Progenitor cell of endocrine pancreas (in vitro differentiated cells): ENCODE measurements at places on chromosomes 4 and X. TPM values are rescaled to one million over a fixed set of nuclear protein-coding genes. Genes with fewer than 3 reads are reported as not detected.

DNA sequence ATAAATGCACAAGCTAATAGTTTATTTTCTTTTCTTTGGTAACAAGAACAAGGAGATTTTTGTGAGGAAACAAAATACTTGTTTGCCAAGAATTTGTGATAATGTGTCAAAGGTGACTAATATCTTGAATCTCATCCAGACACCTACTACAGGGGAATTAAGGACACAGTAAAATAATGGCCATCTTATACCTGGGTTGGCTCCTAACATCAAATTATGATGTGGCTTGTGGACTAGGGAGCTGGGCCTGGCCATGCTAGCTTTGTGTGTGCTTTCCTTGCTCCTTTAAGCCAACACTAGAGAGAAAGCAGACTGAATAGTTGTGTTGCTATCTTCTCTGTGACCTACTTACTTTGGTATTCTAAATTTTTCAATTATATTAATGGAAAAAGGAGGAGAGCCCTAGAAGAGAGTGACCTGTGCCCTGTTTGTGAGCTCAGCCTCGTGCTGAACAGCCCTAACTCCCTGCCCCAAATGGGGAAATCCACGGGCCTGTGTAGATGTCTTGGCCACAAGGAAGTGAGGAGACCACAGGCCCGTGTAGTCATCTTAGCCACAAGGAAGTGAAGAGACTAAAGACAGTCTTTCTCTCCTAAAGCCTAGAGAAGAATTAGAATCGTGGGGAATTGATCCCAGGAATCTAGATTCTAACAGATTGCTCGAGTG lies 23.3 kb downstream of the ARHGAP24 start:
- H3K4me1 ChIP-seq, result no peaks in the 10 kb centered on the region
- no peak overlapping the region for H3K27ac ChIP-seq
- H3K36me3 ChIP-seq, result no peaks in the 10 kb centered on the region
- no peak overlapping the region for H3K4me3 ChIP-seq
- H3K27me3 ChIP-seq, result no peaks in the 10 kb centered on the region

DNA sequence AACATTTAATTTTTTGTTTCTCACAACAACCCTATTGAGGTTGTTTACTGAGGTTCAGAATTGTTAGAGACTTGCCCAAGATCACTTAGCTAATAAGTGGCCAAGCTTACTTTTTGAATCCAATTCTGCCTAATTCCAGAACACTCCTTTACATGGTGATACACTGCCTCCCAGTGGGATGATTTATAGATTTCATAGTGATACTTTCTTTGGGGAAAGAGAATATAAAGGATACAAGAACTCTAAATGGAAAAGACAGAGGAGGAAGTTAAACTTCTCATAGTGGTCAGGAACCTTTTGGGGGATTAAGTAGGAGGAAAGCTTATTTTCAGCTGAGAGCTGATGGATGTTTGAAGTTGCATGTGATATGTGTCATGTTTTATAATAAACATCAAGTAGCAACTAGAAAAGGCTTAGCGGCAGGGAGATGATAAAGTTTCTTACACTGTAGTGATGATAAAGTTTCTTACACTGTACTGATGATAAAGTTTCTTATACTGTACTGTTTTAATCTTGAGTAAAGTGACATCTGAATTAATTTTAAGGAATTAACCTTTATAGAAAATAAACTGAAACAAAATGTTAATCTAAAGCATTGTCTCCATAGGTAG lies 15.3 kb downstream of the STAG2 start:
- DNase-seq, result no peak
- H3K36me3 ChIP-seq, result no peaks in the 10 kb centered on the region
- H3K4me1 ChIP-seq, result peaks cover 15% of the 10 kb centered on the region
- no peak overlapping the region for H3K27ac ChIP-seq
- no peak overlapping the region for H3K4me3 ChIP-seq

- H3K27ac ChIP-seq, result no peak overlapping the region
- H3K36me3 ChIP-seq, result peaks cover 6% of the 10 kb centered on the region
- H3K27me3 ChIP-seq, result no peaks in the 10 kb centered on the region
- no peak overlapping the region for H3K4me3 ChIP-seq
Measured at GRCh38 chr4:40838742-40839141, 89.0 kb downstream of the NSUN7 start.

DNA sequence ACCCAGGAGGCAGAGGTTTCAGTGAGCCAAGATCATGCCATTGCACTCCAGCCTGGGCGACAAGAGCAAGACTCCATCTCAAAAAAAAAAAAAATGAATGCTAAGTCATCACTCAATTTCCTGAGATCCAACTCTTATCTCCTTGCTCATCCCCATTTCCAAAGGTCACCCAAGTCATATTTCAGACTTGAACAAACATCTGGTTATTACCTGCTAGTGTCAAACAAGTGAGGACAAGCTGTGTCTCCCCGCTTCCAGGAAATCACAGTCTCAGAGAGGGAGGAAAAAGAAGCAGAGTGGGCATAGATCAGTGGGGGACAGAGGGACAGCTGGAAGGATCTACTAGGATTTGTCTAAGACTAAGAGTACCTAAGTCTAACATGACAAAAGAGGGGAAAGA lies 147.5 kb upstream of the FUNDC1 start:
- H3K36me3 ChIP-seq, result peaks cover 1% of the 10 kb centered on the region
- H3K27me3 ChIP-seq, result no peaks in the 10 kb centered on the region
- DNase-seq, result no peak
- peaks cover 8% of the 10 kb centered on the region for H3K4me1 ChIP-seq
- H3K4me3 ChIP-seq, result no peak overlapping the region
- peak overlapping the region; percentile 50 for H3K27ac ChIP-seq

GRCh38 chr4:5863461-5864113 lies 29.3 kb downstream of the CRMP1 start:
- no peaks in the 10 kb centered on the region for H3K27me3 ChIP-seq
- H3K4me1 ChIP-seq, result no peaks in the 10 kb centered on the region
- no peak overlapping the region for H3K4me3 ChIP-seq
- no peaks in the 10 kb centered on the region for H3K36me3 ChIP-seq

MAOA gene
- 12.0 and 12.5 TPM in 2 replicates for total RNA-seq

ARHGAP36 gene
- 0.36 and 0.42 TPM in 2 replicates for total RNA-seq
